Natural killer cell (primary cell): ENCODE measurements at places on chromosomes 11 and 22. TPM values are rescaled to one million over a fixed set of nuclear protein-coding genes. Genes with fewer than 3 reads are reported as not detected.

- H3K4me1 ChIP-seq: no peaks in the 10 kb centered on the region
- H3K4me3 ChIP-seq: no peak overlapping the region
- DNase-seq: no peak
- no peak overlapping the region for H3K27ac ChIP-seq
- no peaks in the 10 kb centered on the region for H3K27me3 ChIP-seq
Measured at GRCh38 chr11:73414977-73415651, 38.9 kb downstream of the RELT start.

GRCh38 chr11:34067383-34068065, 16.0 kb downstream of the CAPRIN1 start:
- peaks cover 26% of the 10 kb centered on the region for H3K4me1 ChIP-seq
- H3K27me3 ChIP-seq: no peaks in the 10 kb centered on the region
- no peak for DNase-seq

DNA sequence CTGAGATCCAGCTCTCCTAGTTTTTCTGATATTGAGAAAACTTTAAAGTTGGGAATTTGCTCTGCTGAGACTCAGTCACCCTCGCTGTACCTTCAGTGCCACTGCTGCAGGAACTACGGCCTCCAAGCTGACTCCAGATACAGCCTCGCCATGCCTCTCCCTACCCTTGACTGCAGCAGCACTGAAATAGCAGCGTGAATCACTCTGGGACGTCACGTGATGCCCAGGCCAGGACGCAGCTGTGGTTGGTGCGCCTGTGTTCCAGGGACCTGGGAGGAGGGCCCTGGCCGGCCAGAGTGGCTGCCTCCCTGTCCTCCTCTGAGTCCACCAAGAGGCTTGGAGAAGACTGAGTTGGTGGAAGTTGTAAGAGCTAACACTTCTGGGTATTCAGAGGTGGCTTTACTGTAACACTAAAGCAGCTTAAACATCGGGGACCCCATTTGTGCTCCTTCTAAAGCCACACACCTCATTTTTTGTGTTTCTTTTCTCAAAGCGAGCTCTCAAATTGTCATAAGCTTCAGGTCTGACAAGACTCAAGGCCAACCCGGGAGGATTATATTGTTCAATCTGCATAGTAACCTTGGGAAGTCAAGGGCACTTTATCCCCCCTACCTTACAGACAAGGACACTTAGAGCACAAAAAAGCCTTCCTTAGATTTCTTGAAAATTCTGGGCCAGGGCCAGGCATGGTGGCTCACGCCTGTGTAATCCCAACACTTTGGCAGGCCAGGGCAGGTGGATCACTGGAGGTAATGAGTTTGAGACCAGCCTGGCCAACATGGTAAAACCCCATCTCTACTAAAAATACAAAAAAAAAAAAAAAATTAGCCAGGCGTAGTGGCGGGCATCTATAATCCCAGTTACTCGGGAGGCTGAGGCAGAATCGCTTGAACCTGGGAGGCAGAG, 4.2 kb upstream of the STIP1 start:
- H3K36me3 ChIP-seq: no peaks in the 10 kb centered on the region
- no peak overlapping the region for H3K27ac ChIP-seq
- DNase-seq: no peak
- peaks cover 17% of the 10 kb centered on the region for H3K4me1 ChIP-seq
- no peak overlapping the region for H3K4me3 ChIP-seq

DNA sequence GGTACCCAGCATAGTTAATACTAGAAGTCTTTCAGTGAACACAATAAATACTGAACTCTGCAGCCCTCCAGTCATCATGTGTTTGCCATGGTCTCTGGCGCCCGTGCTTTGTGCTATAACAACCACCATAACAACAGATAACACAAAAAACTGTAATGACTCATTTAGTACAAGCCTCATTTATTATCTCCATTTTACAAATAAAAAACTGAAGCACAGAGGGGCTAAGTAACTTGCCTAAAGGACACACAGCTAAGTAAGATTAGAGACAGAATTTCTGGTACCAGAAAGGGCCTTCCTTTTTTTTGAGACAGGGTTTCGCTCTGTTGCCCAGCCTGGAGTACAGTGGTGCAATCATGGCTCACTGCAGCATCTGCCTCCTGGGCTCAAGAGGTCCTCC, 19.5 kb downstream of the RBFOX2 start:
- H3K36me3 ChIP-seq: no peaks in the 10 kb centered on the region
- no peaks in the 10 kb centered on the region for H3K27me3 ChIP-seq
- H3K4me3 ChIP-seq: no peak overlapping the region
- no peaks in the 10 kb centered on the region for H3K4me1 ChIP-seq
- no peak overlapping the region for H3K27ac ChIP-seq
- DNase-seq: no peak

DNA sequence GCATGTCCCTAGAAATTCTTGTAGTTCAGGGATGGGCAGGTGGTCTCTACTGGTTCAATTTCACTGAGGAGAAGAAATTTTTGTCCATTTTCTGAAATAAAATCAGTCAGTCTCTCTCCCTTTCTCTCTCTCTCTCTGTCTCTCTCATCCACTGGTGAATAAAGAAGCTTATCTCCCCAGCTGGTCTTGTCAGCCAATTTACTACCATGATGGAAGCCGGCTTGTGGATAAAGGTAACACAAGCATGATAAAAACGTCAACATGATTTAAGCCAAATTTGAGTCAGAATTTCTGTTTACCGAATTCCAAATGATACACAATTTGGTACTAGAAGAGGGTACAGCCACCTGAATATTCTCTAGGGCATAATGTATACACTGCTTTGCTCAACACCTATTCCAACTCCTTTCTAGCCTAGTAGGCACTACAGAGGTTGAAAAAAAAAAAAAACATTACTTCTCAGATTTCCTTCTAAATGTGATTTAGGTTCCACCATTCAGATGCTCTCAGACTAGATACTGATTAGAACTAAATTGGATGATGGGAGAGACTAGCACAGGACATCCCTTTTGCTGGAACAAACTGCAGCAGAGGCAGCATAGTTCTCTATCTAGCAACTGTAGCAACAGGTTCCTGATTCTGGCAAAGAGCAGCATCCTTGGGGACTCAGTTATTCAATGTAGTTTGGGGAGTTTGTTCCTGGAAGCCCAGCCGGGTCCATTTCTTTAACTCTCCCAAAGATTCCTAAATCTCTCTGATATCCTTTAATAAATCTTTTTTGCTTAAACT, 18.8 kb downstream of the PAK1 start:
- H3K27ac ChIP-seq: no peak overlapping the region
- DNase-seq: no peak
- H3K27me3 ChIP-seq: no peaks in the 10 kb centered on the region
- no peak overlapping the region for H3K4me3 ChIP-seq
- no peaks in the 10 kb centered on the region for H3K36me3 ChIP-seq

DNA sequence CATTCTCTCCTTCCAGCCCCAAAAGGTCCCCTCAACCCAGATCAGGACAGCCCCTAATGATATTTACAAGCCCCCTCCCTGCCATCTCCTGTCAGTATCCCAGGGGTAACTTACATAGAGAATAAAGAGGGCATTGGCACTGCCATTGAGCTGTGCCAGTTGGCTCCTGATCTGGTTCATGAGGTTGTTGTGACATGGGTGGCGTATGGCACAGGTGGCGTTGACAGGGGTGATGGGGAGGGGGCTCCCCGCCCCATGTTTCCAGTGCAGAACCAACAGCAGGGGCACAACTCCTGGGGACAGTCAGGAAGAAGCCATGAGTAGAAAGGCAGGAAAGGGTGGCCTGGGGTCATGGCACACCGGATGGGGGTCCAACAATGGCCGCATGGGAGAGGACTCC, 1.9 kb downstream of the LIF start:
- peaks cover 11% of the 10 kb centered on the region for H3K27me3 ChIP-seq
- no peak overlapping the region for H3K4me3 ChIP-seq
- no peak for DNase-seq
- H3K27ac ChIP-seq: no peak overlapping the region
- no peaks in the 10 kb centered on the region for H3K36me3 ChIP-seq

DNA sequence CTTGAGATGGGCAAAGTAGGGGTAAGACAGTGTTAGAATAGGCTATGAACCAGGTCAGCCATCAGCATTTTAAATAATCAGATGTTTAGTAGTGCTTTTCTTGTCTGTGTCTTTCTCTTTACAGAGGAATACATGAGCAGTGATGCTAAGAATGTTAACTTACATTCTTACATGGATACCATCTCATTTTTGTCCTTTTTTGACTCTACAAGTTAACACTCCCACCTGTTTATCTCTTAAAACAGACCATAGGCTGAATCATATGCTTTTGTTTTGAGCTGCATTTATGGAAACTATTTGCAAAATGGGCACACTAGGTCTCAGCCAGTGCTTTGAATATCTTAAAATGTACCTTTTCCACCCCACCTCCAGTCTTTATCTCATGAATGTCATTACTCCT, 25.6 kb upstream of the ADSL start:
- H3K4me1 ChIP-seq: peaks cover 20% of the 10 kb centered on the region
- H3K36me3 ChIP-seq: peaks cover 59% of the 10 kb centered on the region
- no peak overlapping the region for H3K4me3 ChIP-seq
- no peak overlapping the region for H3K27ac ChIP-seq

Gene C11orf42
- total RNA-seq: not detected

Gene GGT5
- not detected for total RNA-seq

Gene AIFM3
- 2.3 TPM for total RNA-seq

Gene GPHA2
- not detected for total RNA-seq

Gene KCTD14
- 0.28 TPM for total RNA-seq

Gene LAYN
- 0.94 TPM for total RNA-seq

Gene RCN1
- 20.3 TPM for total RNA-seq
